Ammon's horn (tissue), 1 donor: ENCODE measurements at places on chromosomes 7 and 10.

DNA sequence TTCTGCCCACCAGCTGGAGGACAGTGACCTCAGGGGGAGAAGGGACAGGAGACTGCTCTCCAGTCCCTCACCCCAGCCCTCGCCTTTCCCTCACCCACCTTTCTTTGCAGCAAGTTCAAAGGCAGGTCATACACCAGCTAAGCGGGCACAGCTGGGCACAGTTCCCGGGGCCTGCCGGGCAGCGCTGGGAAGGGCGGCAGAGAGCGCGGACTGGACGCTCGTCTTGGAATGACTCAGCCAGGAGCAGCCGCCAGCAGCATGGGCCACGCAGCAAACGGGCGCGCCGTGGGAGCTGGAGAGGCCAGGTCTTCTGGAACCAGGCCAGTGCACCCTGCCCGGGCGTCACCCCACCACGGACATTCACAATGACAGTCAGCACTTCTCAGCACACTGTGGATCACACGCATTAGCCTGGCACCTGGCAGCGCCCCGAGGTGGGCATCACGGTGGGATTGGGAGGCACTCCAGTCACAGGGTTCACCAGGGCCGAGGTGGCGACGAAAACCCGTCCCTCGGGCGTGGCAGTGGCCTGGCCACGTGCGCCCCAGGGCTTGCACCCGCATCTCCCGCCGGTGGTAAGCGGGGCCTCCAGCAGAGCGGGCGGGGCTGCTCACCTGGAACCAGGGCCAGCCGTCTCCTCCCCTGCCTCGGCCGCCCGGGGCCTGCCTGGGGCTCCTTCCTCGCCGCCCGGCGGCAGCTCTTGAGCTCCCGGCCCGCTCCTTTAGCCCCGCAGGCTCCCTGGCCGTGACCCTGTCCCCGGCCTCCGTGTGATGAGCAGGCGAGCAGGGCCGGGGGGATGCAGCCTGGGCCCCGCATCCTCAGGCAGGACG, 29.0 kb upstream of the WDFY4 start:
- peak; percentile 83 for DNase-seq

DNA sequence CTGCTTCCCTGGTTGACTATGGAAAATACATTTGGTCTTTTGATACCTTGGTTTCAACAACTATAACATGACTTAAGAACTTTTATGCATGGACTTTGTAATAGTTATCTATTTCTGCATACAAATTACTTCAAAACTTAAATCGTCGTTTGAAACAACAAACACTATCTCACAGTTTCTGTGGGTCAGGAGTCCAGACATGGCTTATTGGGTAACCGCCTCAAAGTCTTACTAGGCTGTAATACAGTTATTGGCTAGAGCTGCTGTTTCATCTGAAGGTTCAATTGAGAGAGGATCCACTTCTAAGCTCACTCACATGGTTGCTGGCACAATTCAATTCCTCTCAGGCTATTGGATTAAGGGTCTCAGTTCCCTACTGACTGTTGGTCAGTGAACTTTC, 135.1 kb downstream of the LYZL1 start:
- DNase-seq: no peak

DNA sequence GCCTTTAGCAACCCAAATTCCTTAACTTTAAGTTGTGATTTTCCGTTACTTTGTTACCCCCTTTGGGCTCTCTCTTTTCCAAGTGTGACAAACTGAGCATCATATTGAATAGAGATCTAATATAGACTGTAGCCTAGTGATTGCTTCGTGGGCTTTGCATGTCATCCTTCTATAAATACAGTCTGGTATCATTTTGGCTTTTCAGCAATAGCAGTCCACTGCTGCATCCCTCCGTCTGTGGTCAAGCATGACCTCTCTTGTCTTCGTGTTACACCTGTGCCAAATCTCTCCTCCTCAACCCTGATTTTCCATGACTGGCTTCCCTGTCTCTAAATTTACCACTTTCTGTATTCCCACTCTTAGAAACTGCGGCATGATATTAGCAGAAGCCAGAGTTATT, 53.8 kb upstream of the AGK start:
- DNase-seq: no peak

- peak; percentile 36 for DNase-seq
These were observed 80.9 kb upstream of the AGBL3 start for GRCh38 chr7:134905375-134905774.

GRCh38 chr7:129264534-129264933, 39.7 kb downstream of the AHCYL2 start:
- no peak for DNase-seq

DNA sequence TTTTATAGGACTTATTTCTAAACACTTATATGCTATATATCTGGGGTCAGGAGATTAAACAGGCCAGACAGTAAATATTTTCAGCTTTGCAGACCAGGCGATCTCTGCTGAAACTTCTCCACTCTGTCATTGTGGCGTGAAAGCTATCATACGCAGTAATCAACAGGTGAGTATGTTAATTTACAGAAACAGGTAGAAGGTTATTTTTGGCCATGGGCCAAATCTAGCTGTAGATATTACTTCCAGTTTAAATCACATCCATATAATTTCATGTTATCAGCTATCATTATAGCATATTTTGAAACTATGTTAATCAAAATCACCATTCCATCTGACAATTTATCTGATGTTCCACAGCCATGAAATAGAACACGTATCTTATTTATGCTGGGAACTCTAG, 67.8 kb downstream of the GPR37 start:
- no peak for DNase-seq

GRCh38 chr7:129438839-129439651, 4.8 kb downstream of the STRIP2 start:
- DNase-seq: no peak

- no peak for DNase-seq
These were observed 304.6 kb upstream of the NRG3 start for GRCh38 chr10:81570349-81570748.

DNA sequence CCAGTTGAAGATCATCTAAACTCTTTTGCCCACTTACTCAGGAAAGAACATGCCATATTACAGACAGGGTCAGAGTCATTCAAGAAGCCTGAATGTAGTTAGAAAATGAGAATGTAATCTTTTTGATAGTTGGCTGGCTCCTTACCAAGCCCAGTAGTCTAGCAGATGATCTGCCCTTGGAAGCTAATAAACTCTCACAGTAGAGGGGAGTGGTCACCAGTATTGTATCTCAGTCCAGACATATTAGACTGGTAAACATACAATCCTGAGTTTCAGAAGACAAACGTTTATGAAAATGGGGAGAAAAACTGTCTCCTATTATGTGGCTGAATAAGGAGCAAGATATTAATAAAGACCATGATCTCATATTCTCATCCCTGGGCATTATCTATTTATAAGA, 65.3 kb downstream of the SEPTIN7 start:
- DNase-seq: no peak

- DNase-seq: peak; percentile 27
These were observed 49.9 kb downstream of the ARL4A start for GRCh38 chr7:12737373-12737772.

- DNase-seq: no peak
These were observed 255.7 kb downstream of the TNS3 start for GRCh38 chr7:47326220-47326619.

DNA sequence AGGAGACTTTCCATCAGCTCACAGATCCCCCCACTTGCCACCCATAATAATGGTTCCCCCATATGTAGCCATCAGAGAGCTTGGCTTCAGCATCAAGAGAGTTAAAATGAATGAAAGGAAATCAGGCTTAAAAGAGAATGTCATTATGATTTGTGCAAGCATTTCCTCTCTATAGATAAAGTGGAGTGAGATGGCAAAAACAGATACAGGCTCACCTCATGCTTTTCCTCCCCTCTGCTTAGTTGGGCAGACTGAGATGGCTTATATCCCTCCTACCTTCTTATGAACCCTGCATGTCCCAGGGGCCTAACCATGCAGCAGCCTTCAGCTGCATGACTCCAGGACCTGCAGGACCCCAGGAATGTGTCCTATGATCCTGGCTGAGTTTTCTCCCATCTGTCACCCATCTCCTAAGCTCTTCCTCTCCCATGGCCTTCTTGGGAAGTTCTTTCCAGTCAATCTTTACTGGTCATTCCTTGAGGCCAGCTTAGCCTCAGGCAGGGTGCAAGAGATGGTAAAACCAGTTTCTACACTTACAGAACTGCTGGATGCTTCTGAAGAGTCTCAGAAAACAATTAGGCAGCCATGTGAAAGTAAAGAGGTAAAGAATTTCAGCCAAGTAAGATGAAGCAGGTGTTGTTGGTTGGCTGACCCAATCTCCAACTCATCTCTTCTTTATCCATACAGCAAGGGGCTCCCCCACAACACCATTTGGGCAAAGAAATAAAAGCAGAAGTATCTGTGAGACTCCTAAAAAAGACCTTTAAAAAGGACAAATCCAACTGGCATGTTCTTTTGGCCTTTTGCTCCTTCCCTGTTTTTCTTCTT, 159.7 kb downstream of the RTKN2 start:
- DNase-seq: no peak

- peak; percentile 27 for DNase-seq
These were observed 786 bp upstream of the CNOT4 start for GRCh38 chr7:135510592-135511183.

- DNase-seq: no peak
These were observed 191.0 kb downstream of the EVX1 start for GRCh38 chr7:27433581-27433980.

GRCh38 chr7:8051998-8052397, 83.4 kb downstream of the GLCCI1 start:
- DNase-seq: no peak

GRCh38 chr7:92695308-92696261, 105.4 kb upstream of the FAM133B start:
- DNase-seq: peak; percentile 50

- no peak for DNase-seq
These were observed 222.9 kb downstream of the GLRX3 start for GRCh38 chr10:130358981-130359650.

DNA sequence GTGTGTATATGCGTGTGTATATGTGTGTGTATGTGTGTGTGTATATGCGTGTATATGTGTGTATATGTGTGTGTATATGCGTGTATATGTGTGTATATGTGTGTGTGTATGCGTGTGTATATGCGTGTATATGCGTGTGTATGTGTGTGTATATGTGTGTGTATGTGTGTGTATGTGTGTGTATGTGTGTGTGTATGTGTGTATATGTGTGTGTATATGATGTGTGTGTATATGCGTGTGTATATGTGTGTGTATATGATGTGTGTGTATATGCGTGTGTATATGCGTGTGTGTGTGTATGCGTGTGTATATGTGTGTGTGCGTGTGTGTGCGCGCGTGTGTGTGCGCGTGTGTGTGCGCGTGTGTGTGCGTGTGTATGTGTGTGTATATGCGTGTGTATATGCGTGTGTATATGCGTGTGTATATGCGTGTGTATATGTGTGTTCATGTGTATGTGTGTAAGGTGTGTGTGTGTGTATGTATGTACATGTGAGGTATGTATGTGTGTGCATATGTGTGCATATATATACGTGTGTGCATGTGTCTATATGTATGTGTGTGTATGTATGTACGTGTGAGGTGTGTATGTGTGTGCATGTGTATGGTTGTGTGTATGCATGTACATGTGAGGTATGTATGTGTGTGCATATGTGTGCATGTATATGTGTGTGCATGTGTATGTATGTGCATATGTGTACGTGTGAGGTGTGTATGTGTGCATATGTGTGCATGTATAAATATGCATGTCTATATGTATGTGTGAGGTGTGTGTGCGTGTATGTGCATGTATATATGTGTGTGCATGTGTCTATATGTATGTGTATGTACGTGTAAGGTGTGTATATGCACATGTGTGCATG, 6.0 kb downstream of the UCN3 start:
- DNase-seq: no peak

DNA sequence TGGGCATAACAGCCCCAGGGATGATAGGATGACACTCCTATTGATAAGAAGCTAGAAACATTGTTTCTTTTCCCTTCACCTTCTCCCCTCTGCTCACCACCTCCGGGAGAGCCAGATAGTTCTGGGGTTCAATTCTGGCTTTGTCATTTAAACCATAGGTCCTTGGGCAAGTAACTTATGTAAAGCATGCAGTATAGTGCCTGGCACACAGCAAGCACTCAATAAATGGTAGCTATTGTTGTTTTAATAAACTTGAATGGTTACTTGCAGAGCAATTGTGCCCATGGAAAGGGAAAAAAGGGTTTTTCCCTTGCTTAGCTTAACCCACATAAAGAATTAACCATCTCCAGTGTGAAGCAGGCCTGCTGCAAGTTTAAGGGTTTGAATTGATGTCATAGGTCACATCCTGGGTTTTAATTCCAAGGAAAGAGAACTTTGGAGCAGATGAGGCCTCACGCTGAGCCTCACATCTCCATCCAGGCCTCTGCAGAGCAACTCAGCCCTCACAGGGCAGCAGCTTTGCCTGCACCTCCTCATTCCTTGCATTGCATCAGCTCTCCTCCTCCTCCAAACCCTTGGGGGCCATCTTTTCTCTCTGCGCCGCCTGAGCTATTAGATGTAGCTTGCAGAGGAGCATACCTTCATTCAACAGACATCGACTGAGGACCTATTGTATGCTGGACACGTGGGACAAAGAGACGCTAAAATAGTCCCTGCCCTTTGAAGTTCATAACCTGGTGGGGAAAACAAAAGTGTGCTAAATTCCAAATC, 22.9 kb downstream of the ZNF775 start:
- no peak for DNase-seq

- no peak for DNase-seq
These were observed 16.7 kb downstream of the MMRN2 start for GRCh38 chr10:86940677-86941076.

GRCh38 chr7:155951554-155952158, 139.4 kb upstream of the SHH start:
- DNase-seq: no peak

GRCh38 chr10:31134311-31134952, 102.8 kb upstream of the ZNF438 start:
- DNase-seq: peak; percentile 58

DNA sequence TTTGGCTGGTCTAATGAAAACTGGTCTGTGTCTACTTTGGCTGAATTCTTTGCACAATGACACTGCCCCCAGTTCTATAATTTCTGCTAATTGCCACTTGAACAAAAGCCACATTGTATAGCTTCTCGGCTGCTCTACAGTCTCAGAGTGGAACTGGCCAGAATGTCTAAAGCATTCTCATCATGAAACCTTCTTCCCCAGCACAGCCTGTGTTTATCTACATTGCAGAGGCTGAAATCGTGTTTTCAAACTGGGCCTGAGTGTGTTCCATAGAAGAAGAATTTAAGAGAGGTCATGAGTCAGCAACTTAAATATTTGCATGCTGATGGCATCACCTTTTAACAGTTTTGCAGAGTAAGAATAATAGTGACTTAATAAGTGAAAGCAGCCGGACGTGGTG, 177.2 kb downstream of the BUB3 start:
- peak; percentile 58 for DNase-seq

DNA sequence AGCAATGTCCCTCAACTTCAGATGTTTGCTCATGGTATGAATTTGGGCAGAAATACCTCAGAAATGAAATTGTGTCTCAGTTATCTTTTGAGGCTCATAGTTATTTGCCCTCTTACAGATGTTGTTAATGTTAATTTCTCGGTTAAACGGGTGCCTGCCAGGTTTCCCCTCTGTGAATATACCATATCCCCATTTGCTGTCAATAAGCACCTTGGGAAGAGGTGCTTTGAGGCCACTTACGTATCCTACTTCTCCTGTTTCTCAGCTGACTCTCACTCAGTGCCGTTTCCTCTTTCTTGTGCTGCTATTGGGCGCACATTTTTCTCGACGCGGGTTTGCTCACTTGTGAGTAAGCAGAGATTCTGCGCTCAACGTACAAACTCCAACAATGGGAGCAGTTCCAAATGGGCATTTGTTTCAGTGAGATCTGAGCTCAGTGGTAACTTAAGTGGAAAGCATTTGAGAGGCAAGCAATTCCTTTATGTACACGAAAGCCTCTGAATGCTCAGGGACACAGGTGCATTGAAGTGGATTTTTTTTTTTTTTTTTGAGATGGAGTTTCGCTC, 34.8 kb upstream of the JAKMIP3 start:
- no peak for DNase-seq
